Smooth muscle cell of the umbilical artery (primary cell): ENCODE measurements at places on chromosomes 12 and 14. TPM values are rescaled to one million over a fixed set of nuclear protein-coding genes. Genes with fewer than 3 reads are reported as not detected.

SERPINA5 gene
- total RNA-seq, result not detected in 2 replicates

SLC4A8 gene
- 1.8 and 3.2 TPM in 2 replicates for total RNA-seq

ETNK1 gene
- 33.9 and 46.1 TPM in 2 replicates for total RNA-seq

DNAI7 gene
- 0.09 TPM in 1 of 2 replicates, not detected in the other for total RNA-seq

PLBD1 gene
- 1.2 and 2.1 TPM in 2 replicates for total RNA-seq

LALBA gene
- not detected in 2 replicates for total RNA-seq

EML1 gene
- total RNA-seq, result 6.0 and 7.7 TPM in 2 replicates

TPH2 gene
- not detected in 2 replicates for total RNA-seq

NOVA1 gene
- total RNA-seq, result under 0.01 and 0.65 TPM in 2 replicates

AP5M1 gene
- 17.2 and 34.5 TPM in 2 replicates for total RNA-seq

SERPINA10 gene
- not detected in 2 replicates for total RNA-seq

GALNT6 gene
- total RNA-seq, result 43.9 and 66.1 TPM in 2 replicates

PLEKHD1 gene
- not detected in 2 replicates for total RNA-seq

CLEC2B gene
- total RNA-seq, result under 0.01 TPM in 1 of 2 replicates, not detected in the other

MOAP1 gene
- 22.4 and 24.6 TPM in 2 replicates for total RNA-seq

CLSTN3 gene
- total RNA-seq, result 25.2 and 33.8 TPM in 2 replicates

TAS2R20 gene
- total RNA-seq, result 3.9 and 6.6 TPM in 2 replicates

PGF gene
- total RNA-seq, result 0.60 and 1.5 TPM in 2 replicates

EMP1 gene
- 3.9 and 39.9 TPM in 2 replicates for total RNA-seq

KCNH3 gene
- total RNA-seq, result under 0.01 and 0.14 TPM in 2 replicates

PIWIL1 gene
- not detected in 2 replicates for total RNA-seq

NGB gene
- total RNA-seq, result not detected in 2 replicates

MANSC4 gene
- total RNA-seq, result 0.89 TPM in 1 of 2 replicates, not detected in the other

TAS2R8 gene
- not detected in 2 replicates for total RNA-seq

DCN gene
- 96.5 and 675 TPM in 2 replicates for total RNA-seq
